MCF 10A (cell line): ENCODE measurements at places on chromosomes 2 and 18. TPM values are rescaled to one million over a fixed set of nuclear protein-coding genes. Genes with fewer than 3 reads are reported as not detected.

DNA sequence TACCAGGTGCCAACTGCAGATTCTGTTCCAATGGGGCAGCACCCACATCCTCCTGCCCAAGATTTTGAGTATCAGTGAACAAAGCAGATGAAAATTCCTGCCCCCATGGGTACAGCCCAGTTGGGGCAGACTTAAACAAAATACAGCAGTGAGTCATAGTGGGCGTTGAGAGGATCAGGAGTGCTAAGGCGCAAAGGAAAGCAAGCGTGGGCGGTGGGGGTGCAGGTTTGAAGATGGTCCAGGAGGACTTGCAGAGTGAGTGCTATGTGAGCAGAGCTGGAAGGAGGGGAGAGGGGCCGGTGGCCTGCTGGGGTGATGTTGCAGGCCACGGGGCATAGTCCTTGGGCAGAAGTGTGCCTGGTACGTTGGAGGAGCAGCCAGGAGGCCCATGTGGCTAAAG lies 24.7 kb downstream of the STEAP3 start:
- peak; percentile 88 for DNase-seq

Gene SCN2A
- not detected in 2 replicates for total RNA-seq

DNA sequence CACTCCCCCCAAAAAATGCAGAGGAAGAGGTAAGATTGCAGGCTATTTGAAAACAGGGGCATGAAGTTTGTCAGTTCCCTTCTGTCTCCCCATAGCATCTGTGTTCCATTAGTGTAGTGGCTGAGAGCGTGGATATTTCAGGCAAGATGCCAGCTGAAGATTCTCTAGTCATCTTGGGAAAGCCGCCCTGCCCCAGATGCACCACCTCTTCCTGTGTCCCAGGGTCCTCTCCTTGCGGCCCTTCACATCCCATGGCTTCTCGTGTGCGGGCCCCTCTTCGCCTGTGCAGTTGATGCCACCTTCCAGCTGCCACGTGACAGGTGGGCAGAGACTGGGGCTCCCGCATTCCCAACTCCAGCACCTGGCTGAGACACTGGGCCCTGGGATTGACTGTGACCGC lies 16.1 kb downstream of the TMEM127 start:
- no peak for DNase-seq

DNA sequence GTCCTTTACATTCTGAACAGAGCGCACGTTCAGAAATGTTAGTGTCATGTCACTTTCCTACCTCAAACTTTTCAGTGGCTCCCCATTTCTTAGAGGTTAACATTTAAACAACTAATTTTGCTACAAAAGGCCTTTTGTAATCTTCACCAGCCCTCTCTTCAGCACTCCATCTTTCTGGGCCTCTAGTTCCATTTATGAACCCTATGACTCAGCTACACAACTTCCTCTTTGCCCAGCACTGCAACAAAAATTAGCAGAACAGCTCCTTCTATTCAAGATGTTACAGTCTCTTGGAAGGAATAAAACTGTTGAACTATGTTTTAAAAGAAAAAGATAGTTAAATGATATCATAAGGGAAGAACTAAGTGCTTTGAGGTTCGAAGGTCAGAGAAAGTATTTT lies 139.9 kb downstream of the VWC2L start:
- no peak for DNase-seq

GRCh38 chr2:240913810-240914644 lies 7.9 kb downstream of the CROCC2 start:
- peak; percentile 76 for DNase-seq

DNA sequence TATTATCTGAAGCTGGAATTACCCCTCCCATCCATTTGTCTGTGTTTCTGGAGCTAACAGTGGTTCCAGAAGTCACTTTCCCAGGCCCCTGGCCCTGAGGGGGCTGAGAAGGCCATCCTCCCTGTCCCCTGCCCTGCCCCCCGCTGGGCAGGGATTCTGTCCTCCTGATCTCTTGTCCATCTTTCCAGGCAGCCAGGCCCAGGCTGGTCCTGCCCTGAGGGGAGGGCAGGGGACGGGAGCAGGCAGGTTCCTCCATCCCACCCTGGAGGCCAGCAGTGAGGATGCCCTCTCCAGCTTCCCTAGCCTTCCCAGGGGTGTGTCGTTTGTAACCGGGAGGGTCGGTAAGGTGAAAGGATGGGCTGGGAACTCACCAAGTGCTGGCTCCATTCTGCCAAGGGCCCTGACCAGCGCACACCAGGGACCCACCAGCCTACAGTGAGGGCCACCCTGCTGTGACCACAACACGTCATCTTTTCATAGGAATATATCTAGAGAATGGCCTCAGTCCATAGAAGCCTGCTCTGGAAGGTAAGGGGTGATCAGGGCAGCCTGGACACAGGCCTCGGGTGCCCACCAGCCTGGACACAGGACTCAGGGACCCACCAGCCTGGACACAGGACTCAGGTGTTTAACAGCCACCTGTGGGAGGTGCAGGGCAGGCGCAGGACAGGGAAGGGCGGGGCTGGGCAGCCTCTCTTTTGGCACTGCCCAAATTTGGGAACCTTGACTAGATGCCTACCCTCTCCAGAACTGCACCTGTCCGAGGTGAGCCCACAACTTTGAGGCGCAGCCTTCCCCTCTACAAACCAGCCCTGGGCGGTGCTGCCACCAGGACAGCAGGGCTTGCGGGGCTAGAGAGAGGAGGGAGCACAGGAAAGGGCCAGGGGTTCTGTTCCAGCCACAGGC lies 35.8 kb upstream of the GPC1 start:
- DNase-seq = no peak

Gene TUBA3E
- not detected in 2 replicates for total RNA-seq

DNA sequence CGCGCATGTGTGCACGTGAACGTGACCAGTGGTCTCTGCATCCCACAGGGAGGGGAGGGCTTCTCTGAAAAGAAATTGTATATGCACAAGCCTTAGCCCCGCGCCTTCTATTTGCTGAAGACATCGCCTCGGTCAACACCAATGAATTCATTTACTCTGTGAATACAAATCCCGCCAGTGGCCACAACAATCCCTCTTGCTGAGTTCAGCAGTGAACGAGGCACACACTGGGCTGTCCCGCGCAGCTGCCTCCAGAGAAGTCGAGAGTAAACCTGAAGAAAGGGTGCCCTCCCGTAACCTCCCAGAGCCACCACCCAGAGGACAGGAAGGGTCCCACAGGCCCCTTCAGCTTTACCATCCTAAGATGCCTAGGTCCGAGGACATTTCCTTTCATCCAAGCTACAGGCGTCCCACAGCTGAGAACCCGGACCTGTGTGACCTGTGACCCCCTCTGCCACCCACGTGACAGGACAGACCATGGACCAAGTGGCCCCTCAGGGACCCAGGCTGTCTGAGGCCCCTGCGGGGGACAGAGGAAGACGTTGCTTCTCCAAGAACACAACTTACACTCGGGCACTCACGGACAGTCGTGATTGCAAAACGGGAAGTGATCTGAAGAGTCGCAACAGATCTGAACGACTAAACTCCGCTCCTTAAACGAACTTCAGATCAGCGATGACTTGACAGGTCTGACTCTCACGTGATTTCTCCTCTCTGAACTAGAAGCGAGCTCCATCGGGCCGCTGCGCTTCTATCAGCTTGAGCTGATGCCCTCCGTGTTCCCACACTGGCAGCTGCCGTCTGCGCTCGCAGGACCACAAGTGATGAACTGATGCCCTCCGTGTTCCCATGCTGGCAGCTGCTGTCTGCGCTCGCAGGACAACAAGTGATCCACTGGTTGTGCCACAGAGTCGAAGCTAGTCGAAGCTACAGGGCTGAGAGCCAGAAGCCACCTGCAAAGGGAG lies 92.7 kb downstream of the ZNF516 start:
- DNase-seq = no peak

- DNase-seq = no peak
These were observed 22.7 kb downstream of the TMEM87B start for GRCh38 chr2:112077814-112078213.
